ENCODE measurements at places on chromosomes 4 and X.
A peak's percentile ranks its signal among the peaks of the same experiment; 100 is the strongest.

- DNase-seq: no peak
Measured at GRCh38 chrX:74389016-74389722, 32.1 kb upstream of the SLC16A2 start.

GRCh38 chr4:4762909-4763821, 96.3 kb upstream of the MSX1 start:
- no peak for DNase-seq

DNA sequence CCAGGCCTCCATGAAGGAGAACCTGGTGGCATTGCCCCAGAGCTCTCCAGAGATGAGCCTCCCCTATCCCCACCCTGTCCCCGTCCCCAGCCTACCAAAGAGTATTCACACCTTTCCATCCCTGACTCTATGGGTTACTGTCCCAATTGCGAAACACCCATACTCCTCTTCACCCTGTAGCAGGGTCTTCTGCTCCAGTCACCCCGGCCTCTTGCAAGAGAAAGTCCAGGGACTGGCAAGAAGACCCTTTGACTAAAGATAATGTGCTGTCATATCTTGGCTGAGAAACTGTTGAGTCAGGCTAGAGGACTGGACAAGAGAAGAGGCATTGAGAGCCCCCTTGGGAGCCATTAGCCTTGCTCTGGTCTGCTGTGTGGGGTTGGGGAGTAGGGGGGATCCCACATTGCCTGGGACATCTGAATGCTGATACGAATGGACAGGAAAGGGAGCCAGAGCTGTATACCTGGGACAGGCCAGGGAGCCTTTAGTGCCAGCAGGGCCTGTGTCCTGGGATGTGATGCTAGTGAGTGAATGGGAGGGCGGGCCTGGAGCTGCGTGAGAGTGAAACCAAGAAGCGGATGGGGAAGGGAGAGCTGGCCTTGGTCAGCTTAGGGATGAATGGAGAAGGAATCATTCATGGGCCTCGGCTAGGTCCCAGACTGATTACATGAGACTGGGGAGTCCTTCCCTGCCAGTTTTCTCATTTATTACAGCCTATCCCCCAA, 27.1 kb downstream of the NALF2 start:
- no peak for DNase-seq

GRCh38 chr4:160372390-160372789, 1269.5 kb downstream of the RAPGEF2 start:
- DNase-seq: no peak

- no peak for DNase-seq
Measured at GRCh38 chrX:24214568-24214967, 65.0 kb downstream of the ZFX start.

GRCh38 chr4:77052352-77052751, 23.4 kb downstream of the CCNI start:
- peak; percentile 46 for DNase-seq

- DNase-seq: no peak
Measured at GRCh38 chr4:81814987-81815541, 343.4 kb upstream of the RASGEF1B start.

DNA sequence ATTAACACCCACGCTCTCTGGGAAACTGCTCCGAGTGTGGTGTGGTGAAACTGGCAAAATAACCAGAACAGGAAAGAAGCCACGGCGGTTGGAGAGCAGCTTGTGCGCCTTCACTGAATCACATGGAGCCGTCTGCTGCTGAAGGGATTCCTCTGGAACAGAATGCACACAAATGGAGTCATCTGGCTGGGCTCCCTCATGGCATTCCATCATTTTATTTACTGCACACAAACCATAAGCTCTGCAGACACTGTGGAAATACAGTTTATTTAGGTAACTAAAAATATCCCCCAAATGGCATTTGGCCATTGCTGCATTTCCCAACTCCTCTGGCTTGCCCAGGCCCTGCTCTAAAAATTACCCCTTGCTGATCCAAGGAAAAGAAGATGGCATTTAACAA, 187.0 kb upstream of the S100G start:
- DNase-seq: no peak

DNA sequence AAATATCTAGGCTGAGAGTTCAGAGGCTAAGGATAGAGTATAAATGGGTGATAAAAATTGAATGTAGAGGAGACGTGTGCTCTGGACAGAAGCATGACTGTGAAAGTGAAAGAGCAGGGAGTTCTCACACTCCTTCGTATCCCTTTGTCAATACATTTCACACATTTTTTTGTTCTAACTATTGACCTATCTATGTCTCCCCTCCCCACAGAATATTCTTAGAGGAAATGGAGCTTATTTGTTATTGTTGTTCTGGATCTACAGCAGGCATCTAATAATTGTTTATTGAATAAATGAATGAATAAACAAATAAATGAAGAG, 57.6 kb downstream of the ENPEP start:
- DNase-seq: no peak

GRCh38 chr4:22512306-22512705, 3.6 kb downstream of the ADGRA3 start:
- DNase-seq: no peak

GRCh38 chr4:8595237-8596087, 2.9 kb downstream of the CPZ start:
- no peak for DNase-seq

GRCh38 chrX:39891781-39892180, 206.0 kb downstream of the BCOR start:
- DNase-seq: no peak

DNA sequence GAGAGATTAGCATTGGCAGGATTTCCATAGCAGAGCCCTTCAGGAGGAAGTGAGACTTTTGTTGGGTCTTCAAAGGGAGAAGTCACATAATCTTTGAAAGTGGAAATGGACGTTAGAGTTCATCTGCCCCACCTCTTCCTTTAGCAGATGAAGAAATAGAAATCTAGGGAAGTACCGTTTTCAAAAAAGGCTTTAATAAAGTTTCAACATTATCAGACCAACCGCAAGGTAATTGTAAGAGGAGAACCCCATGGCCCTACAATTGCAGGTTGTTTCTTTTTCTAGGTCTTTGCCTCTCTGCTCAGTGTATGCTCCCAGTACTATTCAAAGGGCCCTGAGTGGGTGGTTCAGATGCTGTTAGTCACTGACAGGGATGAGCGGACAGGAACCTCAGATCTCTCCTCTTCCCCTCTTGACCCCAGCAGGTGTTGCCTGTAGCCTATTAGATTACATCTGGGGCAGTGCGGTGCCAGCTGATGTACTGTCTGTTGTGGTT, 48.6 kb upstream of the AP1S2 start:
- DNase-seq: no peak

GRCh38 chrX:152528193-152528592, 77.1 kb upstream of the GABRA3 start:
- DNase-seq: no peak

- DNase-seq: no peak
Measured at GRCh38 chrX:1493412-1493811, 40.7 kb upstream of the ASMTL start.

DNA sequence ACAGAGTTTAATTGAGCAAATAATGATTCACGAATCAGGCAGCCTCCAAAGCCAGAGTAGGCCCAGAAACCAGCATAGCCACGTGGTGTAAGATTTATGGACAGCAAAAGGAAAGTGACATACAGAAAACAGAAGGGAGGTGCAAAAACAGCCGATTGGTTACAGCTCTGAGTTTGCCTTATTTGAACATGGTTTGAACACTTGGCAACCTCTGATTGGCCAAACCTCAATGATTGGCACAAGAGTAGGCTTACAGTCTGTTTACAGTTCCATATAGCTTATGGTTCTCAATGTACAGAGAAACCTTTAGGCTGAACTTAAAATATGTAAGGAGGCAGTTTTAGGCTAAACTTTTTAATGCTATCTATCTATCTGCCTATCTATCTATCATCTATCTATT, 394.8 kb downstream of the CFAP47 start:
- no peak for DNase-seq

- DNase-seq: no peak
Measured at GRCh38 chrX:123899701-123900100, 39.8 kb downstream of the XIAP start.

DNA sequence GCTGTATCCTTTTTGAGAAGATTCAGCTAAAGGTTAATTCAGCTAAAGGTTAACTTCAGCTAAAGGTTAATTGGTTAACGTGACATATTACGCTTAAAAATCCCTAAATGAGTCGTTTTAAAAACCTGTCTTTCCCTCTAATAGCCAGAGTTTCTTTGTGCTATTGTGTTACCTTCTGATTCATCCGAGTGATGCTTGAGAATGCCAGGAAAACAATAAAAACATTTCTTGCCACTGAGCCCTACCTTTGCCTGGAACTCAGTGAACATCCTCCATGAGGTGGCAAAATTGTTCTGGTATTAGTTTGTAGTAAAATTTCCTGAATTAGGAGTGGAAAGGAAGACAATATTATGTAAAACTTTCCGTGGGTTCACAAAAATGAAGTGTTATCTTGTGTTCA, 13.7 kb upstream of the TMPRSS11E start:
- no peak for DNase-seq

DNA sequence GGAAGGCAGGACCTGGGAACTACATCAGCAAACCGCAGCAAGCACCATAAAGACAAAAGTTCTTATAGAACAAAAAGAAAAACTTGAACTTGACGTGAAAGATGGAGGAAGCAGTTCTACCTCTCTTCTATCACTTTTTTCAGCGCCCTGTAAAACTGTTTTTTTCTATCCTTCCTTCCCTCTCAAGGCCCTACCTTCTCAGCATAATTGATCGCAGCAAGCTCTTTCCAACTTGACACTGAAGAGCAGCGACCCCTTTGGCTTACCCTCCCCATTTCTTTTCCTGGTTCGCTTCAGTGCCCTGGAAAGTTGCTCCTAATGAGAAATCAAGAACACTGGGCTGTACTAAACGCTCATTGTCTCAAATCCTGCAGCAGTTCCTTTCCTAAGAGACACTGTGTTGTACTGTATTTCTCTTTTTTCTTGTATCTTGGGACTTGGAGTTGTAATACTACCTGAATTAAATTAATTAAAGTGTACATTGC, 150.6 kb upstream of the SLC4A4 start:
- no peak for DNase-seq

GRCh38 chr4:164536814-164537213, 217.1 kb upstream of the SMIM31 start:
- no peak for DNase-seq

- no peak for DNase-seq
Measured at GRCh38 chr4:24922416-24922815, 9.6 kb upstream of the CCDC149 start.

GRCh38 chrX:129759576-129760061, 20.1 kb upstream of the SASH3 start:
- no peak for DNase-seq

GRCh38 chr4:114866901-114867670, 246.3 kb downstream of the NDST4 start:
- DNase-seq: no peak
